ENCODE measurements at places on chromosomes 1 and 21. TPM values are rescaled to one million over a fixed set of nuclear protein-coding genes. Genes with fewer than 3 reads are reported as not detected.

The TCHHL1 gene
- polyA plus RNA-seq, result not detected

The MYOC gene
- polyA plus RNA-seq, result 2.8 TPM

The C1orf21 gene
- 39.0 TPM for polyA plus RNA-seq

The NPHS2 gene
- not detected for polyA plus RNA-seq

The KRTAP15-1 gene
- polyA plus RNA-seq, result not detected

The LMX1A gene
- polyA plus RNA-seq, result 1.1 TPM

The RSPH1 gene
- 0.27 TPM for polyA plus RNA-seq

The BCAN gene
- 1.9 TPM for polyA plus RNA-seq

The ELK4 gene
- polyA plus RNA-seq, result 17.0 TPM

The TMOD4 gene
- polyA plus RNA-seq, result 24.3 TPM

The KCNQ4 gene
- polyA plus RNA-seq, result 24.1 TPM

The FAM151A gene
- polyA plus RNA-seq, result 0.21 TPM

The RPS6KC1 gene
- 18.1 TPM for polyA plus RNA-seq

The OR2L13 gene
- polyA plus RNA-seq, result not detected

The SMCP gene
- polyA plus RNA-seq, result not detected

The AIRE gene
- 0.12 TPM for polyA plus RNA-seq

The PLXNA2 gene
- polyA plus RNA-seq, result 29.7 TPM

The TMEM51 gene
- polyA plus RNA-seq, result 7.8 TPM

The C1orf35 gene
- polyA plus RNA-seq, result 15.1 TPM

The SRGAP2 gene
- polyA plus RNA-seq, result 78.2 TPM

The FCRL6 gene
- 0.10 TPM for polyA plus RNA-seq

The TAS1R1 gene
- 5.8 TPM for polyA plus RNA-seq

The TYW3 gene
- 12.4 TPM for polyA plus RNA-seq

The ACTA1 gene
- 3,840 TPM for polyA plus RNA-seq

The C1QTNF12 gene
- polyA plus RNA-seq, result 1.9 TPM

The KRTAP10-4 gene
- polyA plus RNA-seq, result not detected

The HIVEP3 gene
- polyA plus RNA-seq, result 3.7 TPM

The GBP7 gene
- not detected for polyA plus RNA-seq

The WNT2B gene
- polyA plus RNA-seq, result 4.1 TPM

The SPRR3 gene
- polyA plus RNA-seq, result 38.9 TPM

The CCDC24 gene
- 0.99 TPM for polyA plus RNA-seq

The ALDH4A1 gene
- 11.7 TPM for polyA plus RNA-seq

The MIB2 gene
- 82.0 TPM for polyA plus RNA-seq

The WDR64 gene
- polyA plus RNA-seq, result 0.06 TPM

All from muscle of leg (tissue), 16 donors.